ENCODE measurements at places on chromosomes 12 and 14.

DNA sequence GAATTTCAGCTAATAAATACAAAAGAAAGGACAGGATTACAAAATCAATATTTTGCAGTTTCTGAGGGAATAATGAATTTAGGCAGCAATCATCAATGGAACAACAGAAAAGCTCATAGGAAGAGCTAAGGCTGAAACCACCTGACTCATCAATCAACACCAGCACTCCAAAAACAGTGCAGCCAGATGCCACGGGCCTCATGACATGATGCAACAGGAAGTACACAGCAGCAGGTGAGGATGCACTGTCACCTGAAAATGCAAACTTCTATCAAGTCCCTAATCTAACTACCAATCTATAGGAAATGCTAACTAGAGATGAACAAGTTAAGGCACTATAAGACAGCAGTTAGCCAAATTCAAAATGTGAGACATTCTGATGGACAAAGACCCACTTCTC is 21.7 kb downstream of the GNS start:
- no peak for DNase-seq

GRCh38 chr14:67882986-67883555 is 63.5 kb downstream of the RAD51B start:
- DNase-seq = no peak

- DNase-seq = no peak
Measured at GRCh38 chr12:101750152-101750551, 10.9 kb upstream of the SYCP3 start.

DNA sequence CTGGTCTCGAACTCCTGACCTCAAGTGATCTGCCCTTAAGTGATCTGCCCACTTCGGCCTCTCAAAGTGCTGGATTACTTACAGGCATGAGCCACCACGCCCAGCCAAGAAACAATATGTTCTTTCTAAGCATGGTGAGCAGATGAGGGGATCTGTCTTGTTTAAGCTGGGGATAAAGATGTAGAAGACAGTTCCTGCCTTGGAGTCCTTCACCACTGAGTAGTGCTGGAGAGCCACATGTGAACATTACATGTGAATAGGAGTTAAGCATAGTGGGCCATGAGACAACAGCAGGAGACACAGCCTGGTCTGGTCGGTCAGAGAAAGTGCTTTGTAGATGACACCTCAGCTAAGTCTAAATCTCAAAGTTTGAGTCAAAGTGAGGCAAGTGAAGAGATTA is 26.0 kb downstream of the TMBIM6 start:
- DNase-seq = no peak

- no peak for DNase-seq
Measured at GRCh38 chr12:96994900-96995299, 87.8 kb downstream of the NEDD1 start.

- no peak for DNase-seq
Measured at GRCh38 chr12:54299515-54300224, 1.1 kb downstream of the NFE2 start.

- no peak for DNase-seq
Measured at GRCh38 chr12:25295361-25295760, 44.6 kb upstream of the KRAS start.

- DNase-seq = no peak
Measured at GRCh38 chr12:88566430-88566829, 13.8 kb downstream of the KITLG start.

DNA sequence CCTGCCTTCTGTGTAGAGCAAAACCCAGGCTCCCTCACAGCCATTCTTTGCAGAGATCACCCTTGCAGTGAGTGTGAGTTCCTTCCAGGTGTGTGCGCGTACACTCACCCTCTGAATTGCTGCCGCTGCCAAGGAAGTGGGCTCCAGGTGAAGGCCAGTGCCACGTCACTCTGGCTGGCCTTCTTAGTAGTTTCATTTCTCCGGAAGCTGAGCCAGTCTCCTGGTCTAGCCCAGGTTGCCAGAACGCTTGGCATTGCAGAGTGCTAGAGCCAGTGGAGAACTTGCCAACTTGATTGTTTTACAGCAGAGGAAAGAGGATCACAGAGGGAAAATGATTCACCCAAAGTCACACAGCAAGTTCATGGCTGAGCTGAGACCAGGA is 11.0 kb downstream of the CBLN3 start:
- DNase-seq = no peak

DNA sequence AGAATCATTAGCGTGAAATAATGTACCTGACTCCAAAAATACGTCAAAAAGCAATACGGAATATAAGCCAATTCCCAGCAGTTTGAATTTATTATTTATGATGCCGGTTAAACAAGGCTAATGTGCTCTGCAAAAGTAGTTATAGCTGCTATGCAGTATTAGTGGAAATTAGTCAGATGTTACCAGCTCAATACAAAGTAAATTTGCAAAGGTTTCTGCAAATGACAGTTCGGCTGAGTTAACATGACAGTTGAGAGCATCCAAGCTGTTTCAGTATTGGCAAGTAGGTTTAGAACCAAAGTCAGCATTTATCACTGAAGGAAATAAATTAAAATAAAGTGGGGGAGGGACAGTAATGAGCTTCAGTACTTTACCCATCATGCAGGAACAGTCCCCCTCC is 1665.8 kb upstream of the FLRT2 start:
- DNase-seq = no peak

DNA sequence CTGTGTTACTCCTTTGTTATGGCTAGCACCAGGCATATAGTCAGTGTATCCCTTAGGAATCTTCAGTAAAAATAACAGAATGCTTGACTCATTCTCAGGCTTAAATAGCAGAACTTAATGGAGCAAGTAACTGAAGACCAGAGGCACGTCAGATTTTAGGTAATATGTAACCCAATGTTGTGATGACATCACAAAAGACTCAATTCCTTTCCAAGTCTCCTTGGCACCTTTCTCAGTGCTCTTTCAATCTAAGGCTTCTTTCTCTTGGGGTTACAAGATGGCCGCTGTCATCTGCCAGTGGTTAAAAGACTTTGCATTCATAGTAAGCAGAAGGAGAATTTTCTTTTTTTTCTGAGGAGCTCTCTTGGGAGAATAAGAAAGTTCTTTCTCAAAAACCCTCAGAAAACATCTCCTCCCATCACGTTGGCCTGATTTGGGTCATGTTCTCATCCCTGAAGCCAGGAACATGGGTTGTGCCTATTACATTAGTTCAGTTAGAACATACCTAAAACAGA is 33.4 kb upstream of the DCN start:
- DNase-seq = no peak

- peak; percentile 50 for DNase-seq
Measured at GRCh38 chr12:75913502-75914351, 117.8 kb downstream of the PHLDA1 start.

GRCh38 chr12:42691991-42692557 is 102.5 kb upstream of the PRICKLE1 start:
- no peak for DNase-seq

GRCh38 chr14:88829685-88830302 is 5.3 kb downstream of the TTC8 start:
- DNase-seq = no peak

All from stimulated activated CD8-positive, alpha-beta memory T cell treated with anti-CD3 and anti-CD28 coated beads, Interleukin-15, amount 100 ng/mL, for 48 hours (primary cell).